ENCODE measurements at places on chromosomes 12 and 14. TPM values are rescaled to one million over a fixed set of nuclear protein-coding genes. Genes with fewer than 3 reads are reported as not detected.

The RNASE1 gene
- polyA plus RNA-seq, result 476 TPM

The P2RX2 gene
- 0.37 TPM for polyA plus RNA-seq

The STAC3 gene
- polyA plus RNA-seq, result 1.5 TPM

The PRR13 gene
- polyA plus RNA-seq, result 889 TPM

The GNPNAT1 gene
- 13.8 TPM for polyA plus RNA-seq

The TCL1A gene
- not detected for polyA plus RNA-seq

The OR4N2 gene
- not detected for polyA plus RNA-seq

DNA sequence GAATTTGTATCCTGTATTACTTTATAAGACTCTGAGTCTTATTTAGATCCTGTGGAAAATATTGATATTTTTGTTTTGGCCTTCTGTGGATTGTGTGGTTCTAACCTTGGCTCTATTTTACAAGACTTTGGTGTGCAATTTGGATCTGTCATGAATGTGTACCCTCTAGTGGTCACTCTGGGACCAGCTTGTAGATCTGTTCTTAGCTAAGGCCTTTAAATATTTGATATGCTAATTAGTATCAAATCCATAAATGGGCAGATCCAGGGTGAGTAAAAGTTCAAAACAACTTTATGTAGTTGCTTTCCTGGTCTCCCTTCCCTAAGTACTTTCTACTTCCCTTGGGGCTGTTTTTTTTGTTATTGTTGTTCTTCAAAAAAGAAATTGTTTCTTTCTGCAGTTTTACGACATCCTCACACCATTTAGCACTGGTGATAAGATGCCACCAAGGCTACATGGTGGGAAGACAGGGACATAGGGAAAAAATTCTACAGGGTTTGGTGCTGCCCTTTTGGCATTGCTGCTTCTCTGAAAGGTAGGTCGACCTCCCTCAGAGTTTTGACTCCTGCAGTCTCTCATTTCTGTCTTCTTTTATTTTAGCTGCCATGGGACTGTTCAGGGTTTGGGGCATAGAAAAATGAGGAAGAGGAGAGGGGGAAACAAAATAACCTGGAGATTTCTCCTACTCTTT is 238.5 kb downstream of the GPHN start:
- no peak for DNase-seq

DNA sequence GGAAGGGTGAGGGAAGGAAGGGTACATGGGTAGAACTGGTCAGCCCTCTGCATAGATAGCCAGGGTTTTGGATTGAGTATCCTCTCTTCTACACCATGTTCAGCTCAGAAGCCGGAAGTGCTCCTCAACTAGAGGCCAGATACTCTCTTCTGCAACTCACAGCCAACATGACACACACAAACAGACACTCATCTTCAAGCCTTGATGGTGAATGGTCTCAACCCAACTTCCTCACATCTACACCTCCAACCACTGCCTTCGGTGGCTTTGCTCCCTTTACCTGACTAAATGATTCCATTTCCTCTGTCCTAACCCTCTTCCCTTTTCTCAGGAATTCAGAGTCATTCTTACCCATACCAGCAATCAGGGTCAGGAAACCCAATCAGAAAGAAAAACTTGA is 7.6 kb upstream of the FKBP11 start:
- no peak for DNase-seq

DNA sequence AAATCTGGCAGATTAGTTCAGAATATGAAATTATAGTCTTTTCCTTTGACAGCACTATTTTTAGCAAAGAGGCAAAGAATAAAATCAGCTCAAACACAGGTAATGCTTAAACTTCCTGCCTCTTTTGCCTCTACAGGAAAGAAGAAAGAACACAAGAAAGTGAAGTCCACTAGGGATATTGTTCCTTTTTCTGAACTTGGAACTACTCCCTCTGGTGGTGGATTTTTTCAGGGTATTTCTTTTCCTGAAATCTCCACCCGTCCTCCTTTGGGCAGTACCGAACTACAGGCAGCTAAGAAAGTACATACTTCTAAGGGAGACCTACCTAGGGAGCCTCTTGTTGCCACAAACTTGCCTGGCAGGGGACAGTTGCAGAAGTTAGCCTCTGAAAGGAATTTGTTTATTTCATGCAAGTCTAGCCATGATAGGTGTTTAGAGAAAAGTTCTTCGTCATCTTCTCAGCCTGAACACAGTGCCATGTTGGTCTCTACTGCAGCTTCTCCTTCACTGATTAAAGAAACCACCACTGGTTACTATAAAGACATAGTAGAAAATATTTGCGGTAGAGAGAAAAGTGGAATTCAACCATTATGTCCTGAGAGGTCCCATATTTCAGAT is 17.4 kb downstream of the TMPO start:
- peak; percentile 32 for DNase-seq

GRCh38 chr14:55301437-55302121 is 30.4 kb downstream of the FBXO34 start:
- no peak for DNase-seq

DNA sequence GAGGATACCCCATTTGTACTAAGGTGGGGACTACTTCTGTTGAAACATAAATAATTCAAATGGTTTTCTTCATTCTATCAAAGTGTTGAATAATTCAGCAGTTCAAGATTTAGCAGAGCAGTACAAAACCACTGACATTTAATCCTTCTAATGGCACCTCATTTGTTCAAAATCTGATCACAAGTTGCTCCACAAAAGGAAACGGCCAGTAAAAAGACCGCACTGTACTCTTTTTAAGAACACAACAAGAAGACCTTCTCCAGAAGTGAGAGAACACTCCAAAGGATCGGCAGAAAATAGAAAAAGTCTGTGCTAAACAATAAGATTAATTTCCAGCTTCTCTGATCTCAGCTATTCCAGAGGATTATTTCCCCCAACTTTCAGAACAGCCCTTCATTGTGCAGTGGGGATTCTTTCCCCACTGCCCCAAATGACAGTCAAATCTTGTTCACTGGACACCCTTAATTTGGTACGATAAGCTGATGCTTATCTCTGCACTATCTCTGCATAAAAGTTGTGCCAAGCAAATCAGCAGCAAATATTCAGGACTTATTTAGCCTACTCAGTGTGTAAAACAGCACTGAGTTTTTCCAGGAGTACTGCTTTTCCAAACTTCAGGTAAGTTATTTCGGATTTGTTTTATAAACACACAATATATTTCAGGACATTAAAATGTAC is 5.2 kb downstream of the MPHOSPH9 start:
- no peak for DNase-seq

DNA sequence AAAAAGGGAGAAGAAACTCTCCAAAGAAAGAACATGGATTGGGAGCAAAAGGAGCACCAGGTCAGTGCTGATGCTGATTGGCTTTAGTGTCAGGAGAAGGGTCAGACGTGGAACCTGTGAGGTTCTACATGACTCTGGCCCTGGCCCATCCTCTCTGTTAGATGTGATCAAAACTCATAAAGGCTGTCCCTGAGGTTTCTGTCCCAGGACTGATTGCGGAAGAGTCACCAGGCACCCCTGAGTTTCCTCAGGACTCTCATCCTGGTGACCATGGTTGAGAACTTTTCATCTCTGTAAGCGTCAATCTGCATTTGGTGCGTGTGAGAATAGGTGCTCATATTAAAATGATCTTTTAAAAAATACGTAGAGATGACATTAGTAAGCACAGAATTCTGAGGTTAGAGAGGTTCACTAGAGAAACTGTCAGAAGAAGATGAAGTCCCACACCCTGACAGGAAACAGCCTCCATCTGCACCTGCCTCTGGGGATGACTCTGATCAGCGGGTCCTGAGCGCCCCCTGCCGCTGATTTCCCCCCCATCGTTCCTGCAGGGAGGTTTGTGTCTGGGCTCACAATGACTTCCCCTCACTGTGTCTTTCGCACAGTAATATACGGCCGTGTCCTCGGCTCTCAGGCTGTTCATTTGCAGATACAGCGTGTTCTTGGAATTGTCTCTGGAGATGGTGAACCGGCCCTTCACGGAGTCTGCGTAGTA is 741.8 kb downstream of the TMEM121 start:
- no peak for DNase-seq

DNA sequence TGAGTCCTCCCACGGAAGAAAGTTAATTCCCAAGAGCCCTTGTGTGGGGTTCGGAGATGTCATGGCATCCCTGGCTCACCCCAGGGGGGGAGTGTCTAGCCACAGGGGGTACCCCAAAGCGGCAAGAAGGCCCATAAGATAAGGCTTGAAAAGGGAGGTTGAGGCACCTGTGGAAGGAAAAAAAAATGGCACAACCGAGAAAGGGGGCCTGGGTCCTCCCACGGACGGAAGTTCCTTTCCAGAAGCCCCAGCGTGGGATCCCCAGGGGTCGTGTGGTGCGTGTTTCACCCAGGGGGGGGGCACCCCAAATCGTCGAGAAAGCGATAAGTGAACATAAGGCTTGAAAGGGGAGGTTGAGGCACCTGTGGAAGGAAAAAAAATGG is 266.7 kb downstream of the ALG10 start:
- no peak for DNase-seq

- no peak for DNase-seq
These were observed 30.4 kb downstream of the SETD3 start for GRCh38 chr14:99450266-99450665.

DNA sequence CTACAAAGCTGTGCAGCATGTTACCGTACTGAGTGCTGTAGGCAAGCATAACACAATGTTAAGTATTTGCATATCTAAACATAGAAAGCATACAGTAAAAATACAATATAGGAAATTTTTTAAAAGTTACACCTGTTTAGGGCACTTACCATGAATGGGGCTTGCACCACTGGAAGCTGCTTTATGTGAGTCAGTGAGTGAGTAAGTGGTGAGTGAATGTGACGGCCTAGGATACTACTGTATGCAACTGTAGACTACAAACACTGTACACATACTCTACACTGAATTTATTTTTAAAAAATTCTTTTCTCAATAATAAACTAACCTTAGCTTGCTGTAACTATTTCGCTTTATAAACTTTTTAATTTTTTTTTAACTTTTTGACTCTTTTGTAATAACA is 82.1 kb upstream of the FSCB start:
- no peak for DNase-seq

DNA sequence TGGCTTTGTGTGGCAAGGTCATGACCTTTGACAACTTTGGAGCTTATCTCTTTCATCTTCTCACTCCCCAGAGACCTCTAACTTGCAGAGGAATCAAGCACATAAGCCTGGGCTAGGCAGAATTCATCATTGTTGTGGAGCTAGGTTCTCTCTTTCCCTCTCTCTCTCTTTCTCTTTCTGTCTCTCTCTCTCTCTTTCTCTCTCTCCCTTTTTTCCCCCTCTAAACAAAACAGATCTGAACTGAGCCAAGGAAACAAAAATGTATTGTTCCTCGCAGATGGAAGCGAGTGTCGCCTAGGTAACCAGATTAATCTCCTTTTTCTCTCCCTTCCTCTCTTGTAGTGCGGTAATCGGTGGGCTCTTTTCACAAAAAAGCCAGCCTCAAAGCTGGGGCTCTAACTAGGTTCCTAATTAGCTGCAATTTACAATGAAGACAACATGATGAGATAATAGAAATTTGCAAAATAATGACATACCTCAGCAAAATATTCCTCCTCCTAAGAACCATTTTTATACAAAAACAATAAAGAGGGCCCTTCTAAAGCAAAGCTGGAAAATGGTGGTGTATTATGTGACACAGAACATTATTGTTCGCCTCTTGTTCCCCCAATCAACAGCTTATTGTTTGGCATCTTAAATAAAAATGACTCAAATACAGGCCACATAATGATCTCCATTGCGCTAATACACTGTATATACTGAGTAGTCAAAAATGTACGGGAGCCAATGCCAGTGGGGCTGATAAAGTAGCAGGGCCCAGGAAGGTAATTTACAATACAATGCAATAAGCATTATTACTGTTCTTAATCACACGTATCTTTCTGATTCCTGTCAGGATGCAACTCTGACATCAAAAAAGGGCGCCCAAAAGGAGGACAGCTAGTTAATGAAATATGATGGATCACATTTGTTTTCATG is 65.7 kb upstream of the SOX5 start:
- no peak for DNase-seq

- DNase-seq, result no peak
These were observed 20.2 kb downstream of the TCHP start for GRCh38 chr12:109920261-109920780.

DNA sequence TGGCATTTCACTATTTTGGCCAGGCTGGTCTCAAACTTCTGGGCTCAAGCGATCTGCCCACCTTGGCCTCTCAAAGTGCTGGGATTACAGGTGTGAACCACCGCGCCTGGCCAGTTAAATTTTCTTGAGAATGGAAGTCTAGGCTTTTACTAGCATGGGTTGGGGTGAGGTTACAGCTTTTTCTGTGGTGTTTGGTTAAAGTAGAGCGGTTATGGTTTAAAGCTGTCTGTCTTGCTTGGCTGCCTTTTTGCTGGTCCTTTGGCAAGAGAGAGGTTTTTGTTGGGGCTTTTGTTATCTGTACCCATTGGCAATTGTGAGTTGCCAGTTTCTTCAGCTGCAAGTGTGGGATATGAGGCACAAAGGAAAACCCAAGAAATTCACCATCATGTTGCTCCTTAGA is 84.1 kb downstream of the BRMS1L start:
- no peak for DNase-seq

GRCh38 chr12:95411466-95411865 is 62.5 kb upstream of the METAP2 start:
- no peak for DNase-seq

DNA sequence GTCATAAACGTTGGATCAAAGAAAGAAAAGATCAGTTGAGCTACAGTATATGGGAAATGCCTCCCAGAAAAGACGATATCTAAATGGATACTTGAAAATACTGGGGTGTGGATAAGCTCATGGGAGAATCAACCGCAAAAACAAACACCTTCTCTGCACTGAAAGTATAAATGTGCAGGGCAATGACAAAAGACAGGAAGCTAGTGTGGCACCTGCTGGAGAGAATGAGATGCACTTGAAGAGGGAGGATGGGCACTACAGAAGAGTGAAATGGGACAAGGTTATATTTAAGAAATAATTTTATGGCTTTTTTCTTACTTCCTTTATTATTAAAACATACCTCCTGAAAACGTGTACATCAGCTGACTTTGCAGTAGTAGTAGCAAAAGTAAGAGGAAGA is 153.7 kb downstream of the PRKD1 start:
- no peak for DNase-seq

- no peak for DNase-seq
These were observed 115.2 kb downstream of the BCL11B start for GRCh38 chr14:99156814-99157213.

DNA sequence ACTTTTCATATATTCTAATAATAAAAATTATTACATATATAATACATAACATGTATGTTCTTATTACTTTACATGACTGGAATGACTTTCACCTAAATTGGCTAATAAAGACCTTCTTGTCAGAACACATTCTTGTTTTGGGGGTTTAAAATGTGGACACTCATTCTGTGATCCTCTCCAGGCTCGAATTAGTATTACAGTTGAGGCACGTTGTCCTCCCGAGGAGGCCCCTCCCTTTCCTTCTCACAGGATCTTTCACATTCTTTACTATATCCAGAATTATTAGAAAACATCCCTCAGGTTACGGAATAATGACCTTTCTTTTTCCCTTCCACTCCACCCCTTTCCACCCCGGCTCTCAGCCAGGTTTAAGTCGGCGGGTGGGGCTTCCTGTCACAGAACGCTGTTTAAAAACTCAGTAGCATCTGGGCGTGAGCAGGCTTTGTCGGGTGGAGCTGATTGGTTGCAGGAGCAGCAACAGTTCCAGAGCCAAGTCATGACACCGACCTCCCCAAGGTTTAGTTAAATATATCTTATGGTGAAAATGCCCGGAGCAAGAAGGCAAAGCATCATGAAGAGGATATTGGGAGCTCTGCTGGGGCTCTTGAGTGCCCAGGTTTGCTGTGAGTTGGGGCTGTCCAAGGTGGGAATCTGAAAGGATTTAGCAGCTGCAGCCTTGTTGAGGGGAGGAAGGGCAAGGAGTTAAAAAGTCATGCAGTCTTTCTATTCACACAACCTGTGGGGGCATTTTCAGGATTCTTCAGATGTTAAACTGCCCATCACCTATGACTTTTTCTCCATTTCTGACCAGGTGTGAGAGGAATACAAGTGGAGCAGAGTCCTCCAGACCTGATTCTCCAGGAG is 396.7 kb upstream of the OR4E1 start:
- peak; percentile 71 for DNase-seq

Measured in kidney (tissue), 22 donors.